T1000 (cell line): ENCODE measurements at places on chromosomes 2 and 18.

DNA sequence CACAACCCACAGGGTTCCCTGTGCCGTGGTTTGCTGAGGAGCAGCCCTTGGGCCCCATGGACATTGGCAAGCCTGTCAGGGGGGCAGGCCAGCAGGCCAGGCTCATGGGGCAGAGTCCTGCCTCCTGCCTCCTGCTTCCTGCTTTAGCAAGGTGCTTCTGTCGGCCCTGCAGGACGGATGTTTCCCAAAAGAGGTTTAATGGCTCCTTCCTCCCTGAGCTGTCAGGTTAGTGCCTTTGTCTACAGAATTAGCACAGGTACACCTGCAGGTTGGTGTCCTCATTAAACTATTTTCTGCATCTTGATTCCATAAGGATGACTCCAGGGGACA lies 152.3 kb downstream of the TTC32 start:
- no peak for DNase-seq

GRCh38 chr2:201654616-201655384 lies 11.5 kb upstream of the TMEM237 start:
- DNase-seq: peak; percentile 29

DNA sequence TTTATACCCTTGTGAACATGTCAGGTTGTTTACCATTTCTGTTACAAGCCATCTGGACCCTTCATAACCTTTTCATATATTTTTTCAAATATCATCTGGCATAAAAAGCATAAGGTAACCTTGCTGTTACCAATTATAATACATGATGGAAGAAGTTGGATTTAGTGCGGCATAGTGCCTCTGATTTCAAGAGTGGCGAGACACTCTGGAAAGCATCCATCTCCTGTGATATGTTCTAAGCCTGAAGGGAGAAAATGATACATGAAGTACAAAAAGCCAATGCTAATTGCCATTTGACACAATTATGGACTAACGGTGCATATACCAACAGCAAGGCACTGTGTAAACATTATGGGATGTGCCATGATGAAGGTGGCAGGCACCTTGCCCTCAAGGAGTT lies 75.1 kb downstream of the DCC start:
- DNase-seq: no peak

- no peak for DNase-seq
Measured at GRCh38 chr2:175827856-175828255, 174.2 kb downstream of the LNPK start.

- DNase-seq: no peak
Measured at GRCh38 chr2:233082222-233082930, 22.2 kb downstream of the INPP5D start.

- no peak for DNase-seq
Measured at GRCh38 chr2:149076863-149077412, 38.4 kb downstream of the LYPD6B start.

DNA sequence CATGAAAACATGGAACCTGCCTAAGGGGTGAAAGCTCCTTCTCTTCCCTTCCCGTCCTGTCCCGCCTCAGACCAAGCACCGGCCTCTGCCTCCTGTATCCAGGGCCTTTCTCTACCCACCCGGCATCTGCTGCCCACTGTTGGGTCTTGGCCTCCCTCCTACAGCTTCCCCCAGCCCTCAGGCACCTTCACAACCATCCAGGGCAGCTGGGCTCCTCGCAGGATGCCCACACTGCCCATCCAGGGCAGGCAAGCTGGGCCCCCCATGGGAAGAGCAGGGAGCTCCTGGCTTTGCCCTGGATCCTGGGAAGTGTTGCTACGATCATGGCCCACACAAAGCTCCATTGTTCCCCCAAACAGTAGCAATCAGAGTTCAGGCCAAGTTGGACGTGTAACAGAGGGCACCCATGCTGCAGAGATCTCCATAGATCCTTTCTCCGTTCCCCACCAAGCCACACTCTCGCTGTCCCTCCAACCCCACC lies 206.6 kb downstream of the NDUFA10 start:
- DNase-seq: no peak

DNA sequence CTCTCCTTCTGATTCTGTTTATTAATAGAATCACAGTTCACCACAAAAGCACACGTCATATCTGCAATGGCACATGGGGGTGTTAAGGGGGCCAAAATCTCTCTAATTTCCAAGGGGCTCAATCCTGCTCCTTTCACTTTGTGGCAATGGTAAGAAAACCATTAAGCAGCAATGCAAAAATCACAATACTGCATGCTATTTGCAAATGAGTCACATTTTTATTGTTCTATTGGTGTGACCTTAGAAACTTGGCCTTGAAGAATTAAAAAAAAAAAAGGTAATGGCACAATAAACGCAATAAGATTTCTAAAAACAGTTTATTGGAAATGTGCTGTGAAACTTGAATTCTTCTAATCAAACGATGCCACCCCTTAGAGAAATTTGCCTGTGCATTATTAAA lies 251.5 kb downstream of the ZNF521 start:
- DNase-seq: no peak

DNA sequence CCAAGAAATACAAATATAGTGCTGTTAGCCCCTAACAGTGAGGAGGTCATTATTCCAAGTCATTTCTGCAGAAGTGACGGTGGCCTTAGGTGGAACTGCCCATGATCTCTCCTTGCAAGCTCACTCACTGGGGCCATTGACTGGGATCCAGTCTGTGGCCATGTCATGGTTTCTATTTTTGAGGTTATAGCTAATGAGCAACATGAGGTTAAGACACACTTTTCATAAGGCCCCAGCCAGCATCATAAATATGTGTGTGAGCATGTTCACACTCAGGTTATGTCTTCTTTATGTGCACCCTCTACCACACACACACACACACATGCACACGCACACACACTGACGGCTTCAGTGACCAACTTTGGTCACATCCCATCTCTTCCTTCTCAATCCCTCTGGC lies 484 bp downstream of the AFF3 start:
- DNase-seq: no peak

- no peak for DNase-seq
Measured at GRCh38 chr18:42330296-42330695, 375.3 kb downstream of the PIK3C3 start.

- no peak for DNase-seq
Measured at GRCh38 chr2:183292028-183292427, 167.8 kb downstream of the NUP35 start.

GRCh38 chr2:4556135-4556896 lies 852.9 kb downstream of the DCDC2C start:
- DNase-seq: no peak

DNA sequence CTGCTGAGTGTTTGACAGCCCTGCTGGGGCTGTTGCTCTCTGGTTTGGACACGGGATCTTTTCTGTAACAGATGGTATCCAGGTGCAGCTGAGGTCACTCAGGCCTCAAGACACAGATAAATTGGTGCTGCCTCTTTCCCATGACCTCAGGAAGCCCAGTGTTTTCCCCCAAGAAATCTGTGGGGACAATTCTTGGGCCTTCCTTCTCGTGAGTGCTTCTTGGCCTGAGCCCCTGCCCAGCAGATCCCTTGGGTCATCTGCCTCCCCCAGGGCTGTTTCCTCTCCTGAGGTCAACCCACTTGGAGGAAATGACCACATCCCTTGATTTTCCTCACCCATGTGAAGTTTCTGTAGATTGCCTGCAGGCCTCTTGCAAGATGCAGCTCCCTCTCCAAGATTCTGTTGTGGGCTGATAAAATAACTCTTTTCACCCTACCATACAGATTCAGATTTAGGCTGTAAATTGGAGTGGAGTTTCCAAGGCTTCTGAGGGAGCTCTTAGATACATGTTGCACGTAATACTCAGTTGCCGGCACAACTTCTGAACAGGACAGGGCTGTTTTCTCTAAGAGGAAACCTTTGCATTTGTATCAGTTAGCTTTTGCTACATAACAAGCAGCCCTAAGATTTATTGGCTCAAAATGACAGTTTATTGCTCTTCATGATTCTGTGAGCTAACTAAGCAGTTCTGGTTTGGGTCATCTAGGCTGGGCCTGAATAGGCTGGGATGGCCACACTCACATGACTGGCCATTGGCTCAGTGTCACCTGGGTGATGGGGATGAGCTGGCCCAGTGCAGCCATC lies 13.1 kb downstream of the ZAP70 start:
- DNase-seq: no peak

- DNase-seq: no peak
Measured at GRCh38 chr2:44545005-44545404, 183.3 kb downstream of the CAMKMT start.
